ENCODE measurements at places on chromosomes 2 and 18.

GRCh38 chr2:174600349-174600748, 2.7 kb upstream of the WIPF1 start:
- DNase-seq: no peak

- DNase-seq: no peak
These were observed 93.4 kb upstream of the TGIF1 start for GRCh38 chr18:3356614-3357013.

DNA sequence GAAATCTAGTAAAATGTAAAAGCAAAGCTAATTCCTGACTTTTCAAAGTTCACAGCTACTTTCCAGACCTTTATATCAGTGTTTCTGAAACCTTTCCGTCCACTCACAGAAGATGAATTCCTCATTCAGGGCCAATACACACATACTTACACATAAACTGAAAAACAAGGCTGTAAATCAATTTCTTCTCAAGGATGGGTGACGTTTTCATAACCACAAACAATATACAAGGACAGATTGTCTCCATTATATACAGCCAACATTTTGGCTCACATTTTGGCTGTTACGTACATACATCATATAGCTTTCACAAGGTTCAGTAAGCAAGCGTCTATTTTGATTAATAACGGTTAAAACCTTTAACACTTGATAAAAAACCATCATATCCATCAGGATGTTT, 1.4 kb downstream of the RPRD1A start:
- DNase-seq: peak; percentile 8

DNA sequence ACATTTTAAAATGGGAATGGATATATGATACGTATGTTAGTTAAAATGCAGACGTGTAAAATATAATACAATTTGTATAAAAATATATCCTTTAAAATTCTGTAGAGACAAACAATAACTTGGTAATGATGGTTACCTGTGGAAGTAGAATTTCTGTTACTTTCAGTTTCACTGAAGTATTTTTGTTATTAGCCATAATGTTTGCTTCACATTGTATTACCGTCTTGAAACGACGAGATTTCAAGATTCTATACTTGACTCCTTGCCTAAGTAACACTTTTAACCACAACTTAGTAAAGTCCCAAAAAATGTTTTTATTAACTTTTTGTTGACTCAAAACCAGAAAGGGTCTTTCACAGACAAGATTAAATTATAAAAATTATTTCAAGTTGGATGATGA, 488.3 kb upstream of the VRK2 start:
- no peak for DNase-seq

- no peak for DNase-seq
These were observed 256.0 kb downstream of the VAPA start for GRCh38 chr18:10169814-10170213.

DNA sequence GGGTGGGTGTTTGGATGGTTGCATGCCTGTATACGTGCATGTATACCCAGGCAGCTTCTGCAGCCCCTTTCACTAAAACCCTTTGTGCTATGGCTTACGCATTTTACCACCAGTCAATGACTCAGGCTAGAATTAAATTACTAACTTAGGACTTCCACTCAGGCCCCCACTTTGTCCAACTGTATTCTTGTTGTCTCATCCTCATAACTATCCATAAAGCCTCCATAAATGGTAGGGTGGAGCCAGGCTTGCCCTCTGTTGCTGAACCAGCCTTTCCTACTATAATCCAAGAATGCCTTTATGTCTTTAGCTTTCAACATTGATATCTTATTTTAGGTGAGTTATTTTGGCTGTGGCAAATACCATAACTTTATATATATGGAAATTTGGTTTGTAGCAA, 119.9 kb downstream of the MYO1B start:
- DNase-seq: no peak
